Amygdala (tissue), 56 donors: ENCODE measurements at places on chromosomes 16 and 17.

DNA sequence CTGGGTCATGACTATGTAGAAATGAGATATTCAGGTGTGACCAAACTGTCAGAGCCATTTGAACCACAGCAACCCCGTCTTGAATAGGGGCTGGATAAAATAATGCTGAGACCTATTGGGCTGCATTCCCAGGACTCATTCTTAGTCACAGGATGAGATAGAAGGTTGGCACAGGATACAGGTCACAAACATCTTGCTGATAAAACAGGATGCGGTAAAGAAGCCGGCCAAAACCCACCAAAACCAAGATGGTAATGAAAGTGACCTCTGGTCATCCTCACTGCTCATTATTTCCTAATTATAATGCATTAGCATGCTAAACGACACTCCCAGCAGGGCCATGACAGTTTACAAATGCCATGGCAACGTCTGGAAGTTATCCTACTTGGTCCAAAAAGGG, 545.5 kb downstream of the TMEM114 start:
- DNase-seq: no peak

DNA sequence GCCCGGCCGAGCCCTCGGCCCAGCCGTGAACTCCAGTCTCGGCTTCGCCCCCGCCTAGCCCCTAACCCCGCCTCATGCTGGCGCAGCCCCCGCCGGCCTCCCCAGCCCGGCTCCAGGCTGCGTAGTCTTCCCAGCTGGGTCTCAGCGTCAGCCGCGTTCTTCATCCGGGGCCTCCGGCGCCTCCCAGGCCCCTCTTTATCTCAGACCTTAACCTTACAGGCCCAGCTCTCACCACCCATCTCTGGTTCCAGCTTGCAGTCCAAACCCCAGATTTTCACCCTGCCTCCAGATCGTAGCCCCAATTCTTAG, at the start of gene PROCA1:
PROCA1 (minus strand) TSS at position 166 of the 309 bp plus-strand sequence. CDS start 228 bp downstream, outside the sequence.
- no peak for DNase-seq

DNA sequence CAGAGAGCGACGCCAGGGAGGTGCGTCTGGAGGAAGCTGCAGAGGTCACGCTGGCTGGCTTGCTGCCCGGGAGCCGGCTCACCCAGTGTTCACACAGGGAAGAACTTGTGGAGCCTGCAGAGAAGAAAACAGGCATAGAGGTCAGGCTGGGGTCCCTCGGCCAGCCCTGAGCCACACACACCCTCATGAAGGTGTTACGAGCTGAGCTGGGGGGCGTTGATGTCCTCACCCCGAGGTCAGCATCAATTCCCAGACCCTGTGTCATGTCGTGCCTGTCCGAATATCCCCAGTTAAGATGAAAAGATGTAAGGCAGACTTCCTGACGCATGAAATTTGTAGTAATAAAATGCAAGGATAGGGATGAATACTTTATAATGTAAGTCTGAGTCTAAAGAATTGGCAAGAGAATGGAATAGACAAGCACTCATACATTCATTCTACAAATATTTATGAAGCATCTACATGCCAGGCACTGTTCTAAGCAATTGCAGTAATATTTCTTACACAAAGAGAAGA, 77.1 kb downstream of the USP31 start:
- DNase-seq: no peak

DNA sequence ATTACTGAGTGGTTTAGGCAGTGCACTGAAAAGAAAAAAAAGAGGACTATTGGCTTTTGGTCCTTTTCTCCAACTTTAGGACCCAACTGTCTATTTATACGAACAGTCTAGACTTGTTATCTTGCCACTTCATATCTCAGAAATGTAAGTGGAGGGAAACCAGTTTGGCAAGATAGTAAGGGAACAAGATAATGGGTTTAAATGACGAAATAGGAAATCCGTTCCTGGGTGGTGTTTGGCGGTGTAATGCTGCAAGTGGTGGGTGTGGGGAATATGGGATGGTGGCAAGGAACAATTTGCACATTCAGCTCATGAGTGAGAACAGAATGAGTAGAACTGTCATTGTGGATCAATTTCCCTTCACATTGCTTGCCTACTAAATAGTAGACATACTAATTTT, 44.7 kb downstream of the GRB7 start:
- no peak for DNase-seq

- DNase-seq: no peak
These were observed 143.2 kb upstream of the CDH5 start for GRCh38 chr16:66223176-66223780.

DNA sequence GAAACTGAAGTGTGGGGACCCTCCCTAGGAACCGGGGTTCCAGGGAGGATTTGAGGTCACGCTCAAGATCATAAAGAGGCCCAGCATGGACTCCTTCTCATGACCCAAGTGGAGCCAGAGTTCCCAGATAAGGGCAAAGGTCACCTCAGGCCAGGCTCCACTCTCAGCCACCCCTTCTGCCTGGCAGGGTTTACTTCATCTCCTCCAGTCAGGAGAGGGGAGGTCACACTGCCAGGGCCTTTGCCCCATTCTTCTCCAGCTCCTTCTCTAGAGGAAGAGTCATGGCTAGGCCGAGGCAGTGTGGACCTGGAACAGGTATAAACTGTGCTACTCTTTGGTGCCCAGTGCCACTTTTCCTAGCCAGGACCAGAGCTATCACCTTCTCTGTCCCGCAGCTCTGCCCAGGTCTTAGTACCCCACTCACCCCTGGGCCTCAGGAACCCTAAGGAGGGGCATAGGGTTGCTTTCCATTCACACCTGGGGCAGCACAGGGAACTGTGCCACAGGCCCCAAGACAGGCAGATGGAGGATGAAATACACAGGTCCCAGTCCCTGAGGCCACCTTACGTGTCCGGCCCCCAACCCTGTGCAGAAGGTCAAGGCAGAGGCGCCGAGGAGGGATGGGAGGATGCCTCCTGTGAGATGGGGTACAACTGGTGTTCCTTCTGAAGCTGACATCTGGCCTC, 879 bp upstream of the ACSF2 start:
- no peak for DNase-seq

DNA sequence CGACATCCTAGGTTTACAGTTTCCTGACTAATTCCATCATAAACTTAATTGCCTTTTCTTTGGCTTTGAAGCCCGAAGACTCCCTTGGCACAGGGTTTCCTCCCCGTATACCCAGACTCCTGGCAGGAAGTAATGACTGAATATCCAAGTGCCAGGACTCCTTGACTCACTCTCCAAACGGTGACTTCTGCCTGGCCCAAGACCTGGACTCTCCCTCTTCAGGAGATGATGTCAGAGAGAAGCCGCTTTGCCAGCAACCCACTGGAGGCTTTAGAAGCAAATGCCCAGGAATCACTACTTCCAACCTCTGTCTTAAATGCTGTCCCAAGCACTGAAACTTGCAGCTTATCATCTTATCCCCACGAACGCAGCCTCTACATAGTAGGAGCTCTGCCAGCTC, 146.5 kb downstream of the RGS9 start:
- no peak for DNase-seq

DNA sequence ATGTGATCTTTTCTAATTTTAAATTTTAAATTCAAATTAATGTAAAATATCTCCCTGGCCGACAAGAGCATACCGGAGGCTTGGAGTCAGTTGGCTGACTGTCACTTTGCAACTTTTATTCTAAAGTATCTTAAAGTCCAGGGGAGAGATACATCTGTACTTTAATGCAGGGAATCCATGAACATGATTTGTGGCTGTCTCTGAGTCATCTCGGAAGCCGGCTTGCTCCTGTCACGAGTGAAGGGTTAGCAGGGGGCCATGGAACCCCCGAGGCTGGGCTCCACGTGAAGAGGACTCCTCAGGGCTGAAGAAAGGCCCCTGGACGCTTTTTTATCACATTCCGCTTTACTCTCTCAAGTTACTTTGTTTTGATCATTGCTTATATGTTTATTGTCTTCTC, 13.3 kb downstream of the TVP23A start:
- no peak for DNase-seq

GRCh38 chr17:16243385-16243784, 26.4 kb downstream of the PIGL start:
- DNase-seq: no peak

- DNase-seq: peak; percentile 43
These were observed 154.2 kb downstream of the PITPNC1 start for GRCh38 chr17:67531291-67531690.

- no peak for DNase-seq
These were observed 101.7 kb downstream of the TMEM100 start for GRCh38 chr17:55620945-55621344.

DNA sequence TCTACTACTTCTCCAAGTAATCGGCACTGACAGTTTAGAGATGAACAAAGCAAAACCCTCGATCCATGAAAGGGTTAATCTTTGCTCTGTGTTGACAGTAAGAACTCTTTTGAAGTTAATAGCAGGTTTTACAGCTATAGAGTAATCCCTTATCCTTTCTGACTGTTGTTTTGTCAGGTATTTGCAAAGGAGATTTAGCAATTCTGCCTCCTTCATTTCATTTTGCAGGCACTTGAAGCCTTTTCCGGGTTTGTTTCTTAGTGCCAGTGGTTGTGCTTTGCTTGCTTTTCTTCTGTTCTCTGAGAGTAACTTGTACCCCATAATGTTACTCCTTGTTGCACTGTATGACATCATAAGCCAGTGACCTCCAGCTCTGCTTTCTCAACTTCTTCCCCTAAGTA, 64.5 kb downstream of the TANGO6 start:
- no peak for DNase-seq

DNA sequence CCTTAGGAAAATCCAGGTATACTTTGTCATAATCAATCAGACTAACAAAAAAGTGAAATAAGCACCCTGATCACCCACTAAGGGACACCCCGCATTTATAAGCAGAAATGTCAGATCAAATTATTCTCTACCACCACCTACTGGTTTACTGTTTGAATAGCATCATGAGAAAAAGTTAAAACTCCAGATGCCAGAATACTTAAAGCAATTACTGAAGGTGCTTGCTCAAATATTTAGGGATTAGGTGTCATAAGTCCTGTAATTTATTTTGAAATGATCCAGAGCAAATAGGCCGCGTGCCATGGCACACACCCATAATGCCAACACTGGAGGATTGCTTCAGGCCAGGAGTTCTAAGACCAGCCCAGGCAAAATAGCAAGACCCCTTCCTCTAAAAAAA, 2.3 kb downstream of the TOP2A start:
- no peak for DNase-seq

DNA sequence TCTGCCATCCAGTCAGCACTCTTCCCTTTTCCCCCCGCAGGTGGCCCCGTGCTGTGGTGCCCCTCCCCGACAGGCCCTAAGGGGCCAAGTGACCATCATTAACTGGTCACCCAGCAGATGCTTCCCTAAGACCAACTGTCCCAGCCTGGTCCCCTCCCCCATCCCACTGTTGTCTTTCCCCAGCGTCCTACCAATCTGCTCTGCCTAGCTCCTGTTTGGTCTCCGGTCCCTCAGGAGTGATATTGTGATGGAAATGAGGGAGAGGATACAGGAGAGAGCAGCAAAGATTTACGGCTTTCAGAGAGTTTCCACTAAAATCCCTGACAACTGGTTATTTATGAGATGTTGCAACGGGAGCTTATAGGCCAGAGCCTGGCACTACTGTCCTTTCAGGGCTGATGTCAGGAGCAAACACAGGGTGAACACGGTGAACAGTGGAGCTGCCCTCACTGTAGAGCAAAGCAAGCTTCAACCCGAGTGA, 1.4 kb upstream of the TTLL6 start:
- no peak for DNase-seq

- DNase-seq: no peak
These were observed 35.4 kb downstream of the CDRT15 start for GRCh38 chr17:14201021-14201987.

DNA sequence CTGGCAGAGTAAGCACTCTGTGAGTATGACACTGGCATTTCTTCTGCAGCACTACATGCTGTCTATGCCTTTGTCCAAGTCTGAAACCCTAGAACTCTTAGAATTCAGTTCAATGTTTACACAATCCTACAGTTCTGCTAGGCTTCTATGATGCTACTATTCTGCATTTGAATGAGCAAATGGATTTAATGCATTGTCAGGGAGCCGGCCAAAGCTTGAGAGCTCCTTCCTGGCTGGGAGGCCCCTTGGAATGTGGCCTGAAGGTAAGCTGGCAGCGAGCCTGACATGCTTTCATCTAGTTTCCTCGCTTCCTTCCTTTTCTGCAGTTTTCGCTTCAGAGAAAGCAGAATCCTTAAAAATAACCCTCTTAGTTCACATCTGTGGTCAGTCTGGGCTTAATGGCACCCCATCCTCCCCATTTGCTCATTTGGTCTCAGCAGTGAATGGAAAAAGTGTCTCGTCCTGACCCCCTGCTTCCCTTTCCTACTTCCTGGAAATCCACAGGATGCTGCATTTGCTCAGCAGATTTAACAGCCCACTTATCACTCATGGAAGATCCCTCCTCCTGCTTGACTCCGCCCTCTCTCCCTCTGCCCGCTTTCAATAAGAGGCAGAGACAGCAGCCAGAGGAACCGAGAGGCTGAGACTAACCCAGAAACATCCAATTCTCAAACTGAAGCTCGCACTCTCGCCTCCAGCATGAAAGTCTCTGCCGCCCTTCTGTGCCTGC, at the start of gene CCL2:
CCL2 (plus strand) TSS at position 635 of the 730 bp plus-strand sequence; CDS start at position 700, 65 bp downstream.
- DNase-seq: no peak

- DNase-seq: no peak
These were observed 24.1 kb downstream of the NPTX1 start for GRCh38 chr17:80452173-80452915.

DNA sequence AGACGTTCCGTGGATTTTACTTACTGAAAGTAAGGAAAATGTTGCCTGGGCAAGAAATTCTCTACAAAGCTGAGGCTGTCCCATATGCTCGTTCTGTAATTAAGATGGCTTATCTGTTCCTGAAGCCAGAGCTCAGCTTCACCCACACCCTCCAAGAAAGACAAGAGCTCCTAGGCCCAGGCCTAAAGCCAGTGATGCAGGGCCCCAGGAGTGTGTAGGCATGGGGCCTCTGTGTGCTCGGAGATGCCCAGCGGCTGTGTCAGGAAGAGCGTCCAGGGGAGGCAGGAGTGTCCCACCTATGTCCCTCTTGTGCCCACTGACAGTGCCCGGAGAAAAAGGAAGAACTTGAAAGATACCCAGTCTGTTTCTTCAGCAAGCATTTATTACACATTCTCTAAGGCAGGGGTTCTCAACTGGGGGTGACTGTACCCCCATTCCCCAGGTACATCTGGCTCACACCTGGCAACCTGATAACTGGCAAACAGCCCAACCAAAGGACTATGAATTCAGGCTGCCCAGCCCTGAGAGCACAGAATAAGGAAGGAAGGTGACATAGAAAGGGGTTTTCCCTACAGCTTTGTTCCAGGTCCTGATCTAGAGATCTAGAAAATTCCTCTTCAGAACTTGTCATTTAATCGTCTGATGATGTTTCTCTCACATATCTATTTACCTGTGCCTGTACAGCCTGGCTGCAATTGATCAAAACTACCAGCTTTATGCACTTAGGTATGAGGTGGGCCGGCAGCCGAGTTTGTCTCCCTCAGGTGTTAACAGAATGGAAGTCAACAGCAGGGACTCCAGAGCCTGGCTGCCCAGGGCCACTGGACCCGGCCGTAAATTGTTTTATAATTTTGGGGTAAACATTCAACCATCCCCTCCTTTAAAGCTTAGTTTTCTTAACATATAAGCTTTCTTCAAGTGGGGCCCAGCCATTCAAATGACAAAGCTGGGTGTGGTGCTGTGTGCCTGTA, 12.0 kb downstream of the SNN start:
- no peak for DNase-seq
